ENCODE measurements at places on chromosomes 2 and 18.

- no peak for DNase-seq
Measured at GRCh38 chr2:27636766-27637165, 7.9 kb downstream of the GPN1 start.

GRCh38 chr2:120396861-120397811 lies 51.2 kb downstream of the INHBB start:
- no peak for DNase-seq

- no peak for DNase-seq
Measured at GRCh38 chr2:51920509-51920908, 888.6 kb upstream of the NRXN1 start.

GRCh38 chr2:128731994-128732650 lies 413.5 kb upstream of the HS6ST1 start:
- DNase-seq: no peak

GRCh38 chr2:23843051-23843976 lies 83.6 kb downstream of the ATAD2B start:
- DNase-seq: no peak

DNA sequence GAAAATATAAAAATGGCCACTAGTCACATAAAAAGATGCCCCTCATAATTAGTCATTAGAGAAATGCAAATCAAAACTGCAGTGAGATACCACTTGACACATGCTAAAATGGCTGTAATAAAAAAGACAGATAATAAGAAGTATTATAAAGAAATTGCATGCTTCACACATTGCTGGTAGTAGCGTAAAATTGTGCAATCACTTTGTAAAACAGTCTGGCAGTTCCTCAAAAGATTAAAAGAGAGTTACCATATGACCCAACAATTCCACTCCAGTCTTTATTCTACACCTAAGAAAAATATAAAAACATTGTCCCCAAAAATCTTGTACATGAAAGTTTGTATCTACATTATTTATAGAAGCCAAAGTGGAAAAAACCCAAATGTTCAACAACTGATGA lies 170.6 kb upstream of the FIGN start:
- DNase-seq: no peak

GRCh38 chr18:76468345-76469304 lies 26.4 kb downstream of the ZNF516 start:
- DNase-seq: no peak

GRCh38 chr2:105772362-105772761 lies 27.6 kb downstream of the NCK2 start:
- DNase-seq: no peak

DNA sequence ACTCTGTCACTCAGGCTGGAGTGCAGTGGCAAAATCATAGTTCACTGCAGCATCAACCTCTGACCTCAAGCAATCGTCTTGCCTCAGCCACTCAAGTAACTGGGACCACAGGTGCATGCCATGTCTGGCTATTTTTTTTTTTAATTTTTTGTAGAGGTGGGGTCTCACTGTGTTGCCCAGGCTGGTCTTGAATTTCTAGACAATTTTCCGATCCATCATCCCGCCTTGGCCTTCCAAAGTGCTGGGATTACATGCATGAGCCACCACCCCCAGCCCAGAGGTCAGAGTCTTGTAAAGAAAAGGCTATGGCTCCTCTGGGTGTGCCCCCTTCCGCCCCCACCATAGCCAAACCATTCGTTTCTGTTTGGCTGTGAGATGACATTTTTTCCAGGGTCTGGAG lies 13.1 kb upstream of the TMBIM1 start:
- DNase-seq: no peak

GRCh38 chr18:34576622-34577021 lies 133.5 kb upstream of the DTNA start:
- no peak for DNase-seq

GRCh38 chr2:19021721-19022120 lies 336.7 kb downstream of the OSR1 start:
- DNase-seq: no peak

DNA sequence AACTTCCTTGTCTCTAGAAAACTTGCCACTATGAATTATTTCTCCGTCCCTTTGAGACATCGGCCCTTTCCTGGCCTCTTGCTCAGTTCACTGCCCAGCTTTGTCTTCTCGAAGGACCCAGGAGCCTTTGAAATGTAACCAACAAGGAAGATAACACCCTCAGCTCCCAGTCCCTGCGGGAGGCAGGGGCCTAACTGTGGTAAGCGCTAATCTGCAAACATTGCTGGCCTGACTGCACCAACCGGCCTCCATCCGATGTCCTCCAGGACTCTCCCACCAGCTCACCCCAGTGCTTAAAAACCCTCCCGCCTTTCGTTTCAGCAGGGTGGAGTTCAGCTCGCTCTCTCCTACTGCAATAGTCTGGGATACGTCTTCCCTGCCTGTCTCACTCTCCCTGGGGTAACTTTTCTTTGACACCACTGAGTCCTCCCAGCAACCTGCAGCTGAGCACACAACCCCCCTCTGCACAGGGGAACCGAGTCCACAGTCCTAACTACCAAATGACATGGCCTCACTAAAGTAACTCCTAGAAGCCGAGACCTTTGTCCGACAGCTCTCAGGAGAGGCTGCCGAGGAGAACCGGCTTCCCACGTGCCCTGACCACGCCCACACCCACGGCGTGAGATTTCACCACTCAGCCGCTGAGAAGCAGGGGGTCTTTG lies 76.1 kb downstream of the MBP start:
- DNase-seq: peak; percentile 64

GRCh38 chr18:8561123-8561910 lies 47.9 kb upstream of the RAB12 start:
- DNase-seq: no peak

GRCh38 chr2:135246711-135247270 lies 194.7 kb downstream of the RAB3GAP1 start:
- no peak for DNase-seq

GRCh38 chr2:3827673-3828575 lies 124.5 kb downstream of the DCDC2C start:
- no peak for DNase-seq

DNA sequence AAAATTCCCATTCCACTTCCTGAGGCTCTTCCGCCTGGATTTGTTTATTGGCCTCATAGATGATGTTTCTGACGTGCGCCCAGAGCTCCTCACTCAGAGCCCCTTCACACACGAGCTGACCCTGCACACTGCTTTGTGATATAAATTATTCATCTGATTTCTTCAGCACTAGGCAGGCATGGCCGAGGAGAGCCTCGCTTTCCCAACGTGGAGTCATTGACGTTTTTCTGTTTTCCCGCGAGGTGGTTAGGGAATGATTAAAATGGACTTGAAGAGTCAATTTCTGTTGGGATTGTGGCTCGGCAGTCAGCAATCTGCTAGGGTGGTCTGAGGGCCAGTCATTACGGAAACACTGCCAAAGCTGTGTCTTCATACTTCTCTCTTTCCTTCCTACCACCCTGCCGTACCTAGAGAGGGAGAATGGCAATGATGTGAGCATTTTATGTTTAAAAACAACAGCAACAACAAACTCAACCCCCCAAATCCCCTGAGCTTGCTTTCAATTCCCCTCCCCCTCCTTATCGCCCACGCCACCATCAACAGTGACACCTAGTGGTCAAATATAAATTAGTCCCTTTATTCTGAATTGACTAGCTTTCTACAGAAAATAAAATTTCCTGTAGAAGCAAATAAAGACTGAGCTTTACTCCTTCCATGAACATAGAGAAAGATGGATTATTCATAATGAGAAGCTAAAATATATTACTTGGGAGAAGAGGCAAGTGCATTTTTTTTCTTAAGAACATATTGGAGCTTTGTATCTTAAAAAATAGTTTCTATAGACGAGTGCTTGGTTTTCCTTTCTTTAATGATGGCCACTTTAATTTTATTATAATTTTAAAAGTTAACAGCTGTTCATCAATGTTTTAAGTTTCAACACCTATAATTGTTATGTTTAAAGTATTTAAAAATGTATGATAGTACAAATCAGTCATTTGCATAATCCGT lies 285.1 kb downstream of the MTX2 start:
- peak; percentile 33 for DNase-seq

- DNase-seq: no peak
Measured at GRCh38 chr2:172046866-172047565, 38.3 kb upstream of the DLX1 start.

DNA sequence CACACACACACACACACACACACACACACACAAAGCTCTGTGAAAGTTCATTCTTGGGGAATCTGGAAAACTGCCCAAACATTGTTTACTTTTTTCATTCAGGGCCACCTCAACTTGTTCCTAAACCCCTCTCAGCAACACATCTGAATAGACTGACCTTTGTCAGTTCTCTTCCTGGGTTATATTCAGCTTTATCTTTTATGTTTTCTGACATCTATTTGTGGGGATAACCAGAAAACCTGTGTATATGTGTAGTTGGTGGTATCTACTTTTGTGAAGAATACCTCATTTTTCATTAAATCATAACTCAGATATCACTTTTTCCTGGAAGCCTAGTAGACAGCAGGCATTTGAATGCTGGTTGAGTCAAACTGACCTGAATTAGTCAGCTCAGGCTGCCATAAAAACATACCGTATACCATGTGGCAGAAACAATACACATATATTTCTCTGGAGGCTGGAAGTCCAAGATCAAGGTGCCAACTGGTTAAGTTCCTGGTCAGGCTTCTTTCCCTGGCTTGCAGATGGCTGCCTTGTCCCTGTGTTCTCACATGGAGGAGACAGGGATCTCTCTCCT lies 11.0 kb upstream of the RNF144A start:
- DNase-seq: no peak

DNA sequence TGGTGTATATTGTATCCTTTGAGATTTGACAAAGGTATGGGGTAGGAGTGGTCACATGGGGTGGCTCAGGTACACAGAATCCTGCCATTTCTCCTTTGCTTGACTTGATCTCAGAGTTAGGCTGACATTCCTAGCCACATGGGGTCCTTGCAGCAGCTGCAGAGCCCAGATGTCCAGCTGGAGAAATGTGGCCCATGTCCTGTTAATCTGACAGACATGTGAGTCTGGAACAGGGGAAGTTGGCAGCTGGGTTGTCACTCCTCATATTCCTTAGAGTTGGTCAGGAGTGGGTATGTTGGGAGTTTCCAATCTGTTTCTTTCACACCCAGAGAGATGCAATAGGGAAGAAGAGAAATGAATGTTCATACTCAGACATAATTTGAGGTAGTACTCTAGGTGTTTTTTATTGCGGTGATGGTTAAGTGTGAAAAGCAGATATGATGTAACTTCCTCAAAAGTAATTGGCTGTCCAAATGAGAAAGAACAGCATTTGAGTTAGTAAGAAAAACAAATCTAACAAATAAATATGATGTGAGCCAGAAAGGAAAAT lies 402.6 kb upstream of the MEIS1 start:
- no peak for DNase-seq

- no peak for DNase-seq
Measured at GRCh38 chr2:118443596-118443995, 355.3 kb downstream of the INSIG2 start.

- no peak for DNase-seq
Measured at GRCh38 chr2:22901471-22902179, 483.4 kb upstream of the KLHL29 start.

GRCh38 chr18:21099442-21099841 lies 12.2 kb downstream of the ROCK1 start:
- DNase-seq: no peak

DNA sequence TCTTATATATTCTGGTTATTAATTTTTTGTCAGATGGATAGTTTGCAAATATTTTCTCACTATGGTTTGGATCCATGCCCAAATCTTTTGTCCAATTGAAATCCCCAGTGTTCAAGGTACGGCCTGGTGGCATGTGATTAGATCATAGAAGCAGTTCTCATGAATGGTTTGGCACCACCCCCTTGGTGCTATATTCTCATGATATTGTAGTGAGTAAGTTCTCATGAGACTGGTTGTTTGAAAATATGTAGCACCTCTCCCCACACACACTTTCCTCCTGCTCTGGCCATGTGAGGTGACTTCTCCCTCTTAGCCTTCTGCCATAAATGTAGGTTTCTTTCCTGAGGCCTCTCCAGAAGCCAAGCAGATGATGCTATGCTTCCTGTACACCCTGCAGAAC lies 107.7 kb upstream of the KYNU start:
- DNase-seq: no peak

- no peak for DNase-seq
Measured at GRCh38 chr2:187566266-187566665, 12.0 kb upstream of the TFPI start.

DNA sequence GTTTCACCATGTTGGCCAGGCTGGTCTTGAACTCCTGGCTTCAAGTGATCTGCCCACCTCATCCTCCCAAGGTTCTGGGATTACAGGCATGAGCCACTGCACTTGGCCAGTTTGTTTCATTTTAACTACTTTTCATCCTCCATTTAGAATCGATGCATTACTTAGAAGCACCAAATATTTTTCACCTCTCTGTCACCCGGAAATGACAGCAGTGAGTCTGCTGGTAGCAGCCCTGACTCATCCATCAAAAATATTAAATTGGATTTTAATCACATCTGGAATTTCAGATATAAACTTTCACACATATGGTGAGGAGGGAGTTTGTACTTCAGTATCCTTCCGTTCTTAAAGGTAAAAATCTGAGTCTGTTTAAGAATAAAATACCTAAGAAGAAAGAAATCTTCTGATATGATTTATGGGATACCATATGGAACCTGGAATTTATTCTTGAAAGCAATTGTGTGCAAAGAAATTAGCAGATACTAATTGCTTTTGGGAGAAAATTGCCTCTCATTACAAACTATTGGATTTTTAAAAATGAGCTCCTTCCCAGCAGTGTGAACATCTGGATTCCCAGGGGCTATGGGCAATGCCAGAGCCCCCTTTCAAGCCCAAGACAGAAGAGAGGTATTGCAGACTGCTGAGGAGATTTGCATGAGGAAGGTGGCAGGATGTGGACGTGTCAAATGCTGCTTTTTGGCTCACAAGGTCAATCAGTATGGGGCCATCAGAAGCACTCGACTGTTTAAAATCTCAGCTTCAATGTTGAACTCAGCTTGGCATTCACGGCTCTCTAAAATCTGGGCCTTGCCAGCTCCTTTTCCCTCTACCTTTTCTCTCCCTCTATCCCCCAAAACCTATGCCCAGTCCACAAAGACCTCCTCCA lies 279.5 kb upstream of the SIX2 start:
- DNase-seq: no peak

- DNase-seq: no peak
Measured at GRCh38 chr18:42028247-42028832, 73.3 kb downstream of the PIK3C3 start.

All from mucosa of descending colon (tissue), 3 donors.